Upper lobe of right lung (tissue), 1 donor: ENCODE measurements at places on chromosomes 7 and 10. TPM values are rescaled to one million over a fixed set of nuclear protein-coding genes. Genes with fewer than 3 reads are reported as not detected.

DNA sequence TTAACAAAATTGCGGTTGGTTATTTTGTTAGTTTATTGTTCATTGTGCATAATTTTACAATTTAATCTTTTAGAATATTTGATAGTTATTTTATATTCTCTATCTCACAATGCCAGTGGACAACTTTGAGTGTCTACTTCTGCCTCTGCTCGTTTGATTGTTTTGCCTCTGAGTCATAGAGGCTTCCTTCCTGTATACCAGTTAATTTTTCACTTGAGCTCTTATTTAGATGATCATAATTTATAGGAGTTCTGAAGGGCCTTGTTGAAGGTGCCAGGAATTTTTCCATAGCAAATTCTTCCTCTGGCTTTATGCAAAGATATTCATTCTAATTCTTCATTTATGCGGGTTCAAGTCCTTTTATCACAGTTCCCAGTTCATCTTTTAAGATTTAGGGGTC is 5.2 kb upstream of the MALRD1 start:
- no peaks in the 10 kb centered on the region for H3K4me1 ChIP-seq
- no peaks in the 10 kb centered on the region for H3K27me3 ChIP-seq
- no peaks in the 10 kb centered on the region for H3K36me3 ChIP-seq

GRCh38 chr10:21364196-21365114 is 161.0 kb downstream of the SKIDA1 start:
- no peak for DNase-seq
- peak overlapping the region; percentile 21 for H3K27ac ChIP-seq
- H3K27me3 ChIP-seq: no peaks in the 10 kb centered on the region

INSIG1 gene
- 90.7 TPM for total RNA-seq

- no peak for DNase-seq
- peak overlapping the region; percentile 44 for H3K27ac ChIP-seq
- H3K4me3 ChIP-seq: no peak overlapping the region
- no peaks in the 10 kb centered on the region for H3K36me3 ChIP-seq
Observed at GRCh38 chr10:97596101-97597082, 6.9 kb downstream of the C10orf62 start.

- no peak overlapping the region for H3K27ac ChIP-seq
- no peaks in the 10 kb centered on the region for H3K36me3 ChIP-seq
- H3K4me1 ChIP-seq: no peaks in the 10 kb centered on the region
- H3K27me3 ChIP-seq: no peaks in the 10 kb centered on the region
- no peak overlapping the region for H3K4me3 ChIP-seq
Observed at GRCh38 chr7:22270371-22270770, 86.6 kb downstream of the RAPGEF5 start.

OLAH gene
- 0.93 TPM for total RNA-seq

- peaks cover 55% of the 10 kb centered on the region for H3K4me1 ChIP-seq
- H3K36me3 ChIP-seq: peaks cover 22% of the 10 kb centered on the region
- H3K4me3 ChIP-seq: no peak overlapping the region
- no peak for DNase-seq
- no peaks in the 10 kb centered on the region for H3K27me3 ChIP-seq
Observed at GRCh38 chr10:44986670-44987069, 8.1 kb upstream of the DEPP1 start.

DNA sequence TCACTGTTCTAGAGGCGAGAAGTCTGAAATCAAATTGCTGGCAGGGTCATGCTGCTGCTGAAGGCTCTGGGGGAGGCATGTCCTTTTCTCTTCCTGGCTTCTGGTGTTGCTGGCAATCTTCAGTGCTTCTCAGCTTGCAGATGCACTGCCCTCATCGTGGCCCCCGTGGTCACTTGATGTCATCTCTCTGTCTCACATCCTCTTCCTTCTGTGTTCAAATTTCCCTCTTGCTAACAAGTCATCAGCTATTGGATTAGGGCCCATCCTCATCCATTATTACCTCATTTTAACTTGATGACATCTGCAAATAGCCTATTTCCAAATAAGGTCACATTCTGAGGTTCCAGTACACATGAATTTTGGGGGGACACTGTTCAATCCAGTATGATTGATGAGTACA is 36.6 kb upstream of the SRGN start:
- no peak overlapping the region for H3K4me3 ChIP-seq
- no peak overlapping the region for H3K27ac ChIP-seq
- peaks cover 33% of the 10 kb centered on the region for H3K4me1 ChIP-seq
- no peaks in the 10 kb centered on the region for H3K36me3 ChIP-seq

DNA sequence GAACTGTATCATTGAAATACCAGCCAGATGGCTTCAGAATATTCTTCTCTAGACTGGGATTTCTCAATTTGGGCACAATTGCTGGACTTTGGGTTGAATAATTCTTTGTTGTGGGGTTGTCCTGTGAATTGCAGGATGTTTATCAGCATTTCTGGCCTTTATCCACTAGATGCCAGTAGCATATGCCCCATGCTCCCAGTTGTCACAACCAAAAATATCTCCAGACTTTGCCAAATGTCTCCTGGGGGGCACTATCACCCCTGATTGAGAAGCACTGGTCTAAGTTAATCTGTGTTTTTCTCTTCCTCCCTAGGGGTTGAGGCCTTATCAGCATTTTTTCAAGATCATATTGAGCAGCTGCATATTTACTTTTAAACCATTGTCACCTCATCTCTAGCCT is 204.9 kb upstream of the SP8 start:
- DNase-seq: no peak
- H3K4me1 ChIP-seq: no peaks in the 10 kb centered on the region
- H3K36me3 ChIP-seq: no peaks in the 10 kb centered on the region
- H3K27me3 ChIP-seq: no peaks in the 10 kb centered on the region
- no peak overlapping the region for H3K27ac ChIP-seq

OR2A7 gene
- total RNA-seq: 13.9 TPM

TMEM196 gene
- not detected for total RNA-seq

DNA sequence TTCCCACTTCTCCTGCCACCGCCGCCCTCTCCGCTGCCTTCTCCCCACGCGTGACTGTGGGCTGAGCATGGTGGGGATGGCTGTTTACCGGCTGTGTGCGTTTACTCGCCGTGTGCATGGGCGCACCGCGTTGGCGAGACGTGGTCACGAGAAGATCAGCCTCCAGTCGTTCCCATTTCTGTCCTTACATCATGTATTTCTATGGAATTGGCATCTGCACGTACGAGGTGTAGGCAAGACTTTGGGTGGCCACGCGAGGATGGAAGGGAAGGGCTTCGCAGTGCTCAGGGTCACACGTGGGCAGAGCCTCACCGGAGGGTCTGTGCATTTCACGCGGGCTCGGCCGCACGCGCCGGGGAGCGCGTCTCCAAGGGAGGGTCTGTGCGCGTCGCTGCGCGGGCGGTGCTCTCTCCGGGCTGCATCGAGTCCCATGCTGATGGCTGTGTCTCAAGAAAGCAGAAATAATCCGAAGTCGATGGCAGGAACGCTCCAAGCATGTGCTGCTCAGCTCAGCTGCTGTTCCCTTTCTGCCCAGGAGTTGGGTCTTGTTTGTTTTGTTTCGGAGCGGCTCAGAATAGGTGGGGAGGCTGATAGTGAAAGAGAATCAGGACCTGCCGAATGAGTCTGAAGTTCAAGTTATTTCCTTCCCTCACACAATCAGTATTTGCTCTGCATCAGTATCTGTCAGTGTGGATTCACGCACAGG is 973 bp downstream of the CAMK1D start:
- DNase-seq: peak; percentile 76
- H3K27me3 ChIP-seq: peaks cover 13% of the 10 kb centered on the region
- no peaks in the 10 kb centered on the region for H3K36me3 ChIP-seq
- H3K4me1 ChIP-seq: peaks cover 21% of the 10 kb centered on the region

MRPS17 gene
- total RNA-seq: 12.6 TPM

- no peaks in the 10 kb centered on the region for H3K27me3 ChIP-seq
- no peak for DNase-seq
- no peak overlapping the region for H3K27ac ChIP-seq
- H3K36me3 ChIP-seq: no peaks in the 10 kb centered on the region
- no peaks in the 10 kb centered on the region for H3K4me1 ChIP-seq
Observed at GRCh38 chr10:125221716-125222115, 61.4 kb upstream of the CTBP2 start.

- H3K4me1 ChIP-seq: peaks cover 5% of the 10 kb centered on the region
- no peaks in the 10 kb centered on the region for H3K27me3 ChIP-seq
- H3K4me3 ChIP-seq: no peak overlapping the region
Observed at GRCh38 chr7:36961097-36961496, 236.8 kb upstream of the AOAH start.

DNA sequence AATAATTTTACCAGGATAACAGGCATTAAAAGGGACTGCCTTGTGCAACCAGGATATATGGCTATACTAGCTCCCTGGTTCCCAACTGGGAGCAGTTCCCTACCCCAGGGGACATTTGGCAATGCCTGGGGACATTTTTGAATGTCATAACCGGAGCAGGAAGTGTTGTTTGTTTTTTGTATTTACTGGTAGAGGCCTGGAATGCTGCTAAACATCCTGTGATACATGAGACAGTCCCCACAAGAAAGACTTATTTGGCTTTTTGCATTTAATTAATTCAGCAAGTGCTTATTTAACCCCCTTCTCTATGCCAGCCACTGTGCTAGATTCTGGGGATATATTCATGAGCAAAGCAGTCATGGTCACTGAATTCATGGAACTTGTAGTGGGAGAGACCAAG is 181.2 kb downstream of the BBS9 start:
- no peaks in the 10 kb centered on the region for H3K4me1 ChIP-seq
- no peak for DNase-seq
- no peaks in the 10 kb centered on the region for H3K27me3 ChIP-seq
- H3K36me3 ChIP-seq: no peaks in the 10 kb centered on the region
- H3K27ac ChIP-seq: no peak overlapping the region

DNA sequence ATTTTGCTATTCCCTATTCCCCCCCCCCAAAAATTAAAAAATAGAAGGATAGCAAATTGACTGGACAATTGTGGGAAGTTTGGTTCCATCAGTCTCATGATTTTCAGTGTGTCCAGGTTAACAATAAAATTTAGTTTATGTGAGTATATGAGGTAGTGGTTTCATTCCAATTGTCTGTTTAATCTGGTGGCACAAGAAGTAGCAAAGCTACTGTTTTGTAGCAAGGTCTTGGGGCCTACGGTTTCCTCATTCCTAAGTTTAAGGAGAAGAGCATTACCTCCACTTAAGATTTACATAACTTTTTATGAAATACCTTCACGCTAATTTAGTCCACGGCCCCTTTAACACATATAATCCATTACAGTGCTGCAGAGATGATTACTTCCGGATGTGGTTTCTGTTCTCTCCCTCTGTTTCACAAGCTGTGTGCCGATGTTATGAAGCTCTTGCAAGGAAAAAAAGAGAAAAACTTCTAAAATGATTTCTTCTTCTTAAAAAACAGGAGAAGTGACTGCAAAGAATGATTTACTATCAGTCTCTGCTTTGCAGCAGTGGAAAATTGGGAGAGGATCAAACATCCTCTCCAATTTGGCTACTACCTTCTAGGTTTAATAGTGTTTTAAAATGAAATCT is 32.7 kb upstream of the NPVF start:
- no peak for DNase-seq
- no peak overlapping the region for H3K27ac ChIP-seq
- H3K4me3 ChIP-seq: no peak overlapping the region
- no peaks in the 10 kb centered on the region for H3K36me3 ChIP-seq

GRCh38 chr10:4512671-4513240 is 313.3 kb upstream of the AKR1E2 start:
- H3K4me3 ChIP-seq: no peak overlapping the region
- H3K4me1 ChIP-seq: peaks cover 5% of the 10 kb centered on the region
- DNase-seq: no peak
- H3K27ac ChIP-seq: no peak overlapping the region
- no peaks in the 10 kb centered on the region for H3K36me3 ChIP-seq
- H3K27me3 ChIP-seq: no peaks in the 10 kb centered on the region
